ENCODE measurements at places on chromosomes 7 and 10.

- no peak for DNase-seq
Measured at GRCh38 chr10:59724098-59724938, 14.7 kb upstream of the SLC16A9 start.

- no peak for DNase-seq
Measured at GRCh38 chr10:67098461-67098860, 172.6 kb downstream of the LRRTM3 start.

DNA sequence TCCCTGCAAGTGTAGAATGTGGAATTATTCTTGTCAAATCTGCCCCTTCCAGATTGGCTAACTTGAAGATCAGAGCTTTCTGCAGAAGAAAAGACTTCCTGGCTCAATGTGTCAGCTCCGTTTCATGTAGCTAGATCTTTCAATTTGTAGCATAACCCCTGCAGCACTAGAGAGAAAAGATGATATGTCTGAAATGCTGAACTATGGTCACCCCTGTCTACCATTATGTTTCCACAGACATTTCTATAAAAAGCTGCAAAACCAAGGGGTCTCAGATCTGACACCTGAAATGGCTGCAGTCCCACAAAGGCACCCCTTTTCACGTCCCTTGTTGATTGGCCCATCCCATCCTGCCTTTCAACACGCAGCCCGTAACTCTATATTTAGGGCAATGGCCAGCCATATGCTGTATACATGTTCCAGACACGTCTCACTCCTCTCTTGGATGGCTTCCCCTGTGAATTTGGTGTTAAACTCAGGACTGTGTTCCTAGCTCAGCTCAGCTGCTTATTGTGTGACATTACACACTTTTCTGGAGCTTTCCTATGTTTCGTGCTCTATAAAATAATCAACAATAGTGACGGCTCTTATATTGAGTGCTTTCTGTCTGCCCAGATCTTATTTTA, 648.6 kb upstream of the CELF2 start:
- DNase-seq, result no peak

- DNase-seq, result no peak
Measured at GRCh38 chr7:79604841-79605240, 151.4 kb upstream of the MAGI2 start.

DNA sequence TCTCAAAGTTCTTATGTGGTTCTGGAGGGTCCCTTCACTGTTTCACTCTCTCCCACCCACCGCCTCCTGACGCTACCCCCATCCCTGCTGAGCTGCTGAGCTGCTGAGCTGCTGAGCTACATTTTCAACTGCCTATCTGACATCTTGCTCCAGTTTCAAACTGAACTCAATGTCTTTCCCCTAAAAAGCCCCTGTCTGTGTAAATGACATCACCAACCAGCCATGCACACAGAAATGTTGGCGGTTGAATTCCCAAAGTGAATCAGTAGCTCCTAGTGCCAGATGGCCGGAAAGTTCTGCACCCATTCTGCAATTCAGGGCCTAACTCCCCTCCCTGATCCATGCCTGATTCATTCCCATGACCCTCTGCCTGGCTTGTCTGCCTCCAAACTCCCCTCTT, 71.2 kb downstream of the WNT2 start:
- no peak for DNase-seq

DNA sequence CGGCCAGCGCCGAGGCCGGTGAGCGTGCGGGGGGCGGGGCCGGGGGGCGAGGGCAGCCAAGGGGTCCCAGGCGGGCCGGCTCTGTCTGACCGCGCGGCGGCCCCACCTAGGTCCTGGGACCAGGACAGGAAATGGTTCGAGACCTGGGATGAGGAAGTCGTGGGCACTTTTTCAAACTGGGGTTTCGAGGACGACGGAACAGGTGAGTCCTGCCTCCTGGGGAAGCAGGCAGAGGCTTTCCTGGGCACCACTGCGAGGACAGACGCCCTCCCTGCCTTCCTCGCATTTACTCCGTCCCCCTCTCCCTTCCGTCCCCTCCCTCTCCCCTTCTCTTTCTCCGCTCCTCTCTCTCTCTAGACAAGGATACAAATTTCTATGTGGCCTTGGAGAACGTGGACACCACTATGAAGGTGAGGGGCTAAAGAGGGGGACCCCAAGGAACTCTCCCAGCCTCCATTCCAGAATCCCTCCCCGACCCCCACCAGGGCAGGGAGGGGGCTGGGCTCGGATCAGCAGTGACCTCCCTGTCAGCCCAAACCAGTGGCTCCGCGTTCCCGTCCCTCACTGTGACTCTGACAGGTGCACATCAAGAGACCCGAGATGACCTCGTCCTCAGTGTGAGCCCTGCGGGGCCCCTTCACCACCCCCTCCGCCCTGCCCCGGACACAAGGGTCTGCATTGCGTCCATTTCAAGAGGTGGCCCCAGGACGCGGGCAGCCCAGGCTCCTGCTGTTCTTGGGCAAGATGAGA, 2.6 kb upstream of the MUC12 start:
- DNase-seq, result no peak

- no peak for DNase-seq
Measured at GRCh38 chr7:23044581-23044980, 30.7 kb upstream of the HYCC1 start.

GRCh38 chr10:14736600-14737081, 38.1 kb downstream of the FAM107B start:
- no peak for DNase-seq

- no peak for DNase-seq
Measured at GRCh38 chr10:80686734-80687475, 149.2 kb downstream of the SH2D4B start.

DNA sequence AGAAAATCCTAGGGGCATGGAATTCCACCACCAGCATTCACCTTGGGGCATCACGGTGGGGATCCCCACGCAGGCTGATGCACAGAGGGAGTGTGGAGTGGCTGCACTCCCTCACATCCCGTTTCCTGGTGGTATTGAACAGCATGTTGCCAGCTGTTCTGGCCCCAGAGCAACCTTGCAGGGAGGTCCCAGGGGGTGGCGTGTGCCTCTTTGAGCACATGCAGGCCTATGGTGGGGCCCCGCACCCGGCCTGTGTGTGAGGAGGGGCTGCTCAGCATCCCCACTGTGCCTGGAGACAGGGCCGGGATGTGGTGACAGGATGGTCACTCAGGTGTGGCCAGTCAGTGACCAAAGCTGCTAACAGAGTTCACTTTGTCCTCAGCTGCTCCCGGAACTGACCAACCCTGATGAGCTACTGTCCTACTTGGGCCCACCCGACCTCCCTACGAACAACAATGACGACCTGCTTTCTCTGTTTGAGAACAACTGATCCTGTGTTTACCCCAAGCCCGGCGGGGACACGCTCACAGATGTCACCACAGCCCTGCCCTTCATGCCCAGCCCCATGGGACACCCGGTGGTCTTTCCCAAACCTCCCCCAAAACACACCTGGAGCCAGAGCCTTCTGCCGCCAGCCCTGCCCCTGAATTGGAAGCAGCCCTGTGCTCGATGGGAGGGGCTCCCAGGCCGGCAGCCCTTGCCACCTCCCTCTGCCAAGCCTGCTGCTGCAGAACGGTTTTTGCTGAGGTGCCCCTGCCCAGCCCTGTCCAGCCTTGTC, 18.7 kb downstream of the ZMIZ2 start:
- no peak for DNase-seq

GRCh38 chr7:126608339-126608776, 644.4 kb downstream of the GRM8 start:
- peak; percentile 49 for DNase-seq

GRCh38 chr7:43522406-43523156, 60.3 kb upstream of the STK17A start:
- DNase-seq, result no peak

DNA sequence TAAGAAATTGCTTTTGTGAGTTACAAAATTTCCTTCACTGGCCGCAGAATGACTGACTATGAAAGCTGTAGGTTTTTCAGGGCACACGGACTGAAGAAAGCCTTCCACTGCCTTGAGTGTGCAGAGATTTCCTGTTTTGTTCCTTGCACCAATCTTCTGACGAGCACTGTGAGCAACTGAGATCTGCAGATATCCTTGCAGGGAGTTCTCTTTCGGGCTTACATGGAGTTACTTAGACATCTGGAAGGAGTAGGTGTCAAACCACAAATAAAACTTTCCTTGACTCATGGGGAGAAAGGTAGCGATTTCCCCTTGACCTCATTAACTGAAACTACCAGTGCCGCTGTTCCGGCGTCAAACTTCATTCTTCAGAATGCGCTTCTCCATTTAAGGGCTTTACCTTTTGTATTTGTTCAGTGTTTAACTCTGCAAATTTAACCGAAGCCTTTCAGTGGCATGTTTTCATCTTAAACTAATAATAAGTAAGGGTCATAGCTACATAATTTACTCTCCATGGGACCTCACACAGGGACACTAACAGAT, 1175.3 kb downstream of the GATA3 start:
- no peak for DNase-seq
